ENCODE measurements at places on chromosomes 11 and 22.
A peak's percentile ranks its signal among the peaks of the same experiment; 100 is the strongest.

- no peaks in the 10 kb centered on the region for H3K27me3 ChIP-seq
- no peak overlapping the region for H3K4me3 ChIP-seq
- DNase-seq: no peak
- H3K4me1 ChIP-seq: no peaks in the 10 kb centered on the region
- no peaks in the 10 kb centered on the region for H3K36me3 ChIP-seq
- H3K27ac ChIP-seq: no peak overlapping the region
Measured at GRCh38 chr11:20564846-20565635, 34.4 kb upstream of the SLC6A5 start.

DNA sequence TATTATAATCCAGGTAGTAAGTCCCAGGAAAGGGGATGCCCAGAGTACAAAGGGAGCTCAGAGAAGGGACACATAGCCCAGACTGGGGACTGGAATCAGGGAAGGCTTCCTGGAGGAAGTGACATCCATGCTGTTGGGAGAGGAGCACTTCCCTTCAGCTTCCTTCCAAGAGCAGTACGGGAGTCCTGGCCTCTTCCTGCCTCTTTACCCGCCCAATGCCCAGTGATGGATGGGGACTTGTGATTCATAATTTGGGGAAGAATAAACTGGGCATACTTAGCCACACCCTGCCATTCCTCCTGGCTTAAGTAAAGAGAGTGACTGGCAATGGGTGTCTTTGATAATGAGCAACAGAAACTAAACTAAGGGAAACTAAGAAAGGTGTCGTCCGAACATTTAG, 11.5 kb downstream of the C11orf91 start:
- no peak overlapping the region for H3K4me3 ChIP-seq
- H3K4me1 ChIP-seq: peaks cover 44% of the 10 kb centered on the region
- no peaks in the 10 kb centered on the region for H3K36me3 ChIP-seq
- H3K27me3 ChIP-seq: no peaks in the 10 kb centered on the region

DNA sequence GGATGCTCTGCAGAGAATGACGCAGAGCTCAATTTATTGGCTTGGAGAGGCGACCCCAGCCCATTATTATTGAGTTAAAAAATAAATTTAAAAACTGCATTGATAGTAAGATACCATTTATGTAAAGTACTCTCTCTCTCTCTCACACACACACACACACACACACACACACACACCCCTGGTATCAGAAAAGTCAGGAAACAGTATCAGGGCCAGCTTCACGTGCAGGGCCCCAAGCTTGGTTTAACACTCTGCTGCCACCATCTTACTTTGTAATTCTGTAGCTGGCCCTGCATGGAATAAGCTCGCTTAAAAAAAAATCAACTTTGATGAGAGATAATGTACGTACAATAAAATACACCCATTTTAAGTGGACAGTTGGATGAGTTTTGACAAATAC, 59.8 kb upstream of the CD5 start:
- no peak overlapping the region for H3K4me3 ChIP-seq
- no peaks in the 10 kb centered on the region for H3K27me3 ChIP-seq
- no peaks in the 10 kb centered on the region for H3K4me1 ChIP-seq
- no peak for DNase-seq

- H3K27me3 ChIP-seq: no peaks in the 10 kb centered on the region
- peak overlapping the region; percentile 82 for H3K27ac ChIP-seq
Measured at GRCh38 chr11:57499413-57499982, 16.0 kb downstream of the SLC43A1 start.

- DNase-seq: no peak
- H3K27me3 ChIP-seq: no peaks in the 10 kb centered on the region
- peaks cover 50% of the 10 kb centered on the region for H3K4me1 ChIP-seq
- H3K4me3 ChIP-seq: peak overlapping the region; percentile 12
- no peaks in the 10 kb centered on the region for H3K36me3 ChIP-seq
- H3K27ac ChIP-seq: peak overlapping the region; percentile 10
Measured at GRCh38 chr22:37240941-37241320, 3.1 kb downstream of the RAC2 start.

DNA sequence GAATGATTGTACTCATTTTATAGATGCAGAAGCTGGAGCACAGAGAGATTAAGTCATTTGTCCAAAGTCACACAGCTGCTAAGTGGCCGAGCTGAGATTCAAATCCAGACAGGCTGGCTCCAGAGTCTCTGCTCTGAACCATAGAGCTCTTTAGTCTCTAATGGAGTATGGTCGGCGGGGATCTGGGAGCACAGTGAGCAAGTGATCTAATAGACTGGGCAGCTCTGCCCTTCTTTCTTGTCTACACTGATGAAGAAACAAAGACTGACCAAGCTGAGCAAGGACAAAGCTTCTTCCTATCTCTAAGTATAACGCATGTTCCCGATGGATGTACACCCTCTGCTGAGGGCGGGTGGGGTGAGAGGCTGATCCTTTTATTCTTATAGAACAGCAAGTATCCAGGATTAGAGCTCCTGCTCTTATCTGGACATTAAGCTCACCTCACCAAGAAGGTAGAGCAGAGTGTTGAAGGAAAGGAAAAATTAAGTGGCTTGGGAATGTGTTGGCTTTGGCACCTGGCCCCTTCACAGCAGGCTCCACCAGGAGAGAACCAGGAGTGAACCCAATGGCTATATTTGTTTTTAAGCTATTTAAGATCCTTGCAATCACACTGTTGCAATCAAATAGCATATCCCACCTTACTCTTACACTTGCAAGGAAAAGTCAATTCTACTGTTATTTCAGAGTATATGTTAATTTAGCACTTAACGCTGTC, 68.7 kb downstream of the ETS1 start:
- H3K36me3 ChIP-seq: no peaks in the 10 kb centered on the region
- H3K27me3 ChIP-seq: no peaks in the 10 kb centered on the region
- H3K4me3 ChIP-seq: peak overlapping the region; percentile 7

- no peak overlapping the region for H3K27ac ChIP-seq
- no peaks in the 10 kb centered on the region for H3K27me3 ChIP-seq
- DNase-seq: no peak
Measured at GRCh38 chr11:109320595-109320994, 101.4 kb upstream of the C11orf87 start.

DNA sequence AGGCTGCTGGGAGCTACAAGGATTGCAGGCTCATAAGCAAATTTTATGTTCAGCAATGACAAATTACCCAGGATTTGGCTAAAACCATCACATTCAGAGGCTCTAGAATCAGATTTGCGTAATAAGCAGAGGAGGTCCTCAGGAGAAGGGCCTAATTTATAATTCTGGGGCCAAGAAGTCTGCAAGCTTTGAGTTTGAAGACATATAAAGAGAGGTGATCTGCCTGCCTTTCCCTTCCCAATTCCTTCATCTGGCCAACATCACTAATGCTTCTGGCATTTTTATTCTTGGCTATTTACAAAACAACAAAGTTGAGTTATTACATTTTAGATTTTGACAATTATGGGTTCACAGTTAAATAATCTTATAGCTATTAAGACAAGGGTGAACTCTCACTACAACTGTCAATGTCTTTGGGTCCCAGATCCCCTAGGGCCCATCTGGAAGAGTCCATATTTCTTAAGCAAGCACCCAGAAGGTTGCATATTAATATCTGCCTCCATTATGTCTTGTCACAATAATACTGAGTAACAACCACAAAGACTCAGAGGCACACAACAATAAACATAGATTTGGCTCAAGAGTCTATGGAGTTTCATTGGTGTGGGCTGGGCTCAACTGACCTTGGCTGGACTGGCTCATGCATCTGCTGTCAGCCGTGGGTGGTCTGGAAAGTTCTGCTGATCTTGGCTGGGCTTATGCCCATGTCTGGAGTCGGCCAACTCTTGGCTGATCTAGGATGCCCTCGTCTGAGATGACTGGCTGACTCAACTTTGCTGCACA, 67.2 kb upstream of the CD82 start:
- no peak for DNase-seq
- H3K4me3 ChIP-seq: no peak overlapping the region
- no peaks in the 10 kb centered on the region for H3K4me1 ChIP-seq
- no peaks in the 10 kb centered on the region for H3K27me3 ChIP-seq
- H3K27ac ChIP-seq: no peak overlapping the region

- no peaks in the 10 kb centered on the region for H3K36me3 ChIP-seq
- no peak for DNase-seq
- peaks cover 16% of the 10 kb centered on the region for H3K4me1 ChIP-seq
- no peak overlapping the region for H3K4me3 ChIP-seq
- H3K27ac ChIP-seq: no peak overlapping the region
Measured at GRCh38 chr11:3121416-3121815, 43.7 kb downstream of the OSBPL5 start.

DNA sequence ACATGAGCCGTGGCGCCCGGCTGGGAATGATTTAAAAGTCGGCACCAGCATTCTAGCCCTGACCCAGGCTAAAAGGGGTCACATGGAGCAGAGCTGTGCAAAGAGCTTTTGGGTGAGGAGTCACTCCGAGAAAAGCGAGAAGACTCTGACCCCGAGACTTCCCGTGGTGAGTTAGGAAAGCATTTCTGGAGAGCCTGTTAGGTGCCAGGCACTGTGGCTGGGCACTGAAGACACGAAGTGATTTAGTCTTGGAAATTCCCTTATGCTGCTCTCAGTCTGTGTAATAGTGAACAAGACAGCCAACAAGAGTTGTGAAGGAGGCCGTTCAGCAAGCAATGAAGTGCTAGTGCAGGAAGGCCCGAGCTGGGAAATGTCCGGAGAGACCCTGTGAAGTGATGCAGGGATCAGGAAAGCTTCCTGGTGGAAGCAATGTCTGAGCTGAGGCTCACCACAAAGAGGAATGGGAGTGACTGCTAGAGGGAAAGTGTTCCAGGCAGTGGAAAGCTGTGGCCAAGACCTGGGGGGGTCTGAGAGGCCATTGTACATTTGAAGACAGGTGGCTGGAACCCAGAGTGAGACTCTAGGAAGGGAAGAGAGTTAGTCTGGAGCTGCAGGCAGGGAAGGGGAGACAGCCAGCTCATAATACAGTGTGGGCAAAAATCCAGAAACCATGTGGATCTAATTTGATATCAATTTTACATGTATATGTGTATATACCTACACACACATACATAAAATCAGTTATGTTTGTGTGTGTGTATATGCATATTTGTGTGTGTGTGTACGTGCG, 31.6 kb downstream of the MARK2 start:
- H3K27ac ChIP-seq: peak overlapping the region; percentile 79
- no peak for DNase-seq
- H3K36me3 ChIP-seq: no peaks in the 10 kb centered on the region
- peaks cover 73% of the 10 kb centered on the region for H3K4me1 ChIP-seq
- no peaks in the 10 kb centered on the region for H3K27me3 ChIP-seq

GRCh38 chr11:1163911-1164735, 6.4 kb downstream of the MUC5AC start:
- DNase-seq: no peak
- H3K27me3 ChIP-seq: no peaks in the 10 kb centered on the region
- H3K36me3 ChIP-seq: no peaks in the 10 kb centered on the region
- H3K4me3 ChIP-seq: no peak overlapping the region
- H3K4me1 ChIP-seq: no peaks in the 10 kb centered on the region

DNA sequence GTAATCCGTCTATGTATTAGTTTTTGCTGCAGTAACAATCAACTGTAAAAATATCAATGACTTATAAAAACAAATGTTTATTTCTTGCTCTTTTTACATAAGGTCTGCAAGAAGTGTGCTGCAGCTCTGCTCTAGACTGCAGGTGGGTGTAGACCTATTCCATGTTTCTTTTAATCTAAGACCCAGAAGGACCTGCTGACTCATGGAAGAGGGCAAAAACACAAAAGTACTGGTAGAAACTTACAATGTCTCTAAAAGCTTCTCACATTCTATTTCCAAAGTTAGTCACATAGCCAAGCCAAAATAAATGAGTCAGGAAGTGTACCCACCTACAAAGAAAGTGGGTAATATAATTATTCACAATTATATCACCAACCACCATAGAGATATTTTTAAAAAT, 435.9 kb upstream of the FAT3 start:
- DNase-seq: no peak
- H3K27me3 ChIP-seq: no peaks in the 10 kb centered on the region
- no peaks in the 10 kb centered on the region for H3K4me1 ChIP-seq
- no peak overlapping the region for H3K4me3 ChIP-seq
- no peaks in the 10 kb centered on the region for H3K36me3 ChIP-seq
